Stimulated activated CD8-positive, alpha-beta memory T cell treated with anti-CD3 and anti-CD28 coated beads, Interleukin-2, amount 100 ng/mL, for 48 hours (primary cell): ENCODE measurements at places on chromosomes 2 and 18.

DNA sequence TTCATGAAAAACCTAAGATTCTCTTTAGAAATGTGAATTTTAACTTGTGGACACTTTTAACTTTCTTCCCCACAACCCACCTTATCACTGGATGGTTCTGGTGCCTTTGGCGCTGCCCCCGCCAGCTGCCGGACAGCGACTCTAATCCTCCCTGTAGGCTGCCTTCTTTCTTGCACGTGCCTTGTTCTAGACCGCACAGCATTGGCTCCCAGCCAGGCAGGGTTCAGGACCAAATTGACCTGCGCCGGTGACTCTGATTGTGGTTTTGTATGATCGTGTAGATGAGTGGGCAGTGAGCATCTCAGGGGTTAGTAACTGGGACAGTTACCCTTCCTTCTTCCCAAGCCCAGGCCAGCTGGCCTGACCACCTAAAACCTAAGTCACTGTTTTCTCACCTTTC lies 106.8 kb downstream of the ASAP2 start:
- no peak for DNase-seq

GRCh38 chr2:201542291-201542690 lies 90.8 kb downstream of the STRADB start:
- no peak for DNase-seq

DNA sequence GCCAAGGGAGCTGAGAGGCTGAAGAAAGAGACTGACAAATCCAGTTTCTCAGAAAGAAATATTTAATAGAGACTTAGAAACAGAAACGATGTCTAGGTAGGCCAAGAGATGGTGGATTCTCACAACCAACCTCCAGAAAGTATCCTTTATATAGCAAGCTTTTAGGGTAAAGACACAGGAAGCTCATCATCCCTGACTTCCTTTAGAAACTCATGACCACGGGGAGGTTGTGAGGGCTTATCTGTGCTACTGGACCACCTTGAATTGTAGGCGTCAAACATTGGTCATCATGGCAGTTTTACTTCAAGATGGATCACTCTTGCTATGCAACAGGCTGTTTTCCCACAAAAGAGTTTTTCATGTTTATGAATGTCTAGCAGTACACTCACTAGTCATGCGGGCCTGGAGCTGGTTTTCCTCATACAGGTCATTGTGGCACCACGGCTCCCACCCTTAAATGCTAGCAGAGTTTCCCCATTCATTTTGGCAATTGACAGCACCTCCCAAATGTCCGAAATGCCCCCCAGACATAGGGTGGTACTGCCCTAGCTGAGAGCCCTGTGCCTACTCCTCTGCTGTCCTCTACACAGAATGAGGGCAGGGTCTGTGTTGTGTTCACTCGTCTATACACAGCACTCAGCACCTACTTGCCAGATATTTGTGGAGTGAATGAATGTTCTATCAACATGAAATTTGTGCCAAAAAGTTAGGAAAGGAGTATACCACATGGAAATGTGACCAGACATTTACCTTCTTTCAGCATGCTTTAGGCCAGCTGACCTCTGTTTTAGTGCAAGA lies 89.0 kb downstream of the TMEM247 start:
- no peak for DNase-seq

DNA sequence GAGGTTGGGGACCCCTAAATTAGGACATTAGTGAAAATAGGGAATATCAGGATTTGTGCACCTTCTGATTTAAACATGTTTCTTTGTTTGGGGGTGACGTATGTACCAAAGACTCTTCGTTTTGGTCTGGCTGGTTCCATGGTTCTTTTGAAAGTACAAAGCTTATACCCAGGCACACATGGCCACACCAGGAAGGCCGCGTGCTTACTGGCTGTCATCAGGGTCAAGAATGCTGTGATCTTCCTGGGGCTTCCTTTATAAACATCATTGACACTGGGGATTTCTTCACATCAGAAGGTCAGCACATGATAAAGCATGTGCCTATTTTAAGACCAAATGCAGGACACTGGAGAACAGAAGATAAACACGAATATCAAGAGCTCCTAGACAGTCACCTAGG lies 230.6 kb upstream of the ID2 start:
- no peak for DNase-seq

DNA sequence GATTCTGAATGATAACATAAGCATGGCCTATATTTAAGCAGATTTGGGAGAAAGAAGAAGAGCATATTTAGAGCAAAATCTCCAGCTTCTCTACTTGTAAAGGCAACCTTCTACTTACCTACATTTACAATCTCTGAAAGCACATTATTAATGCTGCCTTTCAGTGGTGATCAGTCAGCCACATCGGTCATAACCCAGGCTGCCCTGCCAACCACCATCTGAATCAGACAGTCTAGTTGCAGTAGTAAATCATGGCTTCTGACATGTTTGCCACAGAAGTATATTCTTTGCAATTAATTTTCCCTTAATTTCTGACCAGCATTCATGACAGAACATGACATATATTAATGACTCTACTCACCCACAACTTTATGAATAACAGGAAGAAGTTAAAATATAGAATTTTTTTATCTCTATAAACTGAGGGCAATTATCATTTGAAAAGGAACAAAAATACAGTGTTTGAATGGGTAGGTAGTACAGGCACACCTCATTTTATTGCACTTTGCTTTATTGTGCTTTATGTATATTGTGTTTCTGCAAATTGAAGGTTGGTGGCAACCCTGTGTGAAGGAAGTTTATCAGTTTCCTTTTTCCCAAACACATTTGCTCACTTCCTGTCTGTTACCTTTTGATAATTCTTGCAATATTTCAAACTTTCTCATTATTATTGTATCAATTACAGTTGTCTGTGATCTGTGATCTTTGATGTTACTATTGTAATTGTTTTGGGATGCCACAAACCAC lies 531.6 kb upstream of the CHAC2 start:
- no peak for DNase-seq

DNA sequence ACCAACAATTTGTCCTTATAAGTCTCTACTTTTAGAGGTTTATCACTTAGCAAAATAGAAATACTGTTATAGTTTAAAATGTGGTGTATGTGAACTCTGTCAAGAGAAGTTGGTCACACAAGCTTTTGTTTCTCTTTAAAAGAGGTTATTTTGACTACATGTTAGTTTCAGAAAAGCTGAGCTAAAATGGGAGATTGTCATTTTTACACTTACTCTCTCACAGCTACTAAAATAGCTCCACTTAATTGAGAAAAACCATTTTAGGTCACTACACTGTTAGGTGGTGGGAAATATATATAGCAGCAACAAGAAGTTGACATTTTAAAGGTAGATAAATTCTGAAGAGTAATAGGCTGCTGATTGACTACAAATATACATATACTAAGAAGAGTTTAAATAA lies 161.5 kb upstream of the KCNJ3 start:
- DNase-seq, result no peak

DNA sequence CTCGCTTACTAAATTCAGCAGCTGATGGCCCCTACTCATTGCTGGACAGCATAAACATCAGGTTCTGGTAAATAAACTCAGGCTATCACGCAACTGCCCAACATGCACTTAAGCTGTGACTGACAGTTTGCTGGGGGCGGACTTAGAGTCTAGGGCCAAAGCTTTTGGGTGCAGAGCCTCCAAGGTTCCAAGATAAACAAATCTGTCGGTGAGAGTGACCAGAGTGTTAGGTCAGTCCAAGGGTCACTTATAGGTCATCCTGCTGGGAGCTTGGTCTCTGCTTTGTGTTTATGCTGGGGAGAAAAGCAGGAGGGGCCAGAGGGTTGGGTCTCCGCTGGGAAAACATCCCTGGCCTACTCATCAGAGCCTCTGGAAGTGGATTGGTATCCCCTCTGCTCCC lies 188.6 kb upstream of the GATA6 start:
- DNase-seq, result no peak

- peak; percentile 34 for DNase-seq
Measured at GRCh38 chr2:201260302-201260800, at the start of gene CASP8. Gene CASP8, plus strand, starts transcription at chr2:201260536. Its CDS starts 5,951 bp downstream, at chr2:201266487.

- no peak for DNase-seq
Measured at GRCh38 chr2:120519469-120519868, 173.5 kb downstream of the INHBB start.

- DNase-seq, result no peak
Measured at GRCh38 chr2:9657083-9657482, 26.3 kb upstream of the YWHAQ start.

- no peak for DNase-seq
Measured at GRCh38 chr2:127104881-127105655, 1.9 kb downstream of the BIN1 start.

DNA sequence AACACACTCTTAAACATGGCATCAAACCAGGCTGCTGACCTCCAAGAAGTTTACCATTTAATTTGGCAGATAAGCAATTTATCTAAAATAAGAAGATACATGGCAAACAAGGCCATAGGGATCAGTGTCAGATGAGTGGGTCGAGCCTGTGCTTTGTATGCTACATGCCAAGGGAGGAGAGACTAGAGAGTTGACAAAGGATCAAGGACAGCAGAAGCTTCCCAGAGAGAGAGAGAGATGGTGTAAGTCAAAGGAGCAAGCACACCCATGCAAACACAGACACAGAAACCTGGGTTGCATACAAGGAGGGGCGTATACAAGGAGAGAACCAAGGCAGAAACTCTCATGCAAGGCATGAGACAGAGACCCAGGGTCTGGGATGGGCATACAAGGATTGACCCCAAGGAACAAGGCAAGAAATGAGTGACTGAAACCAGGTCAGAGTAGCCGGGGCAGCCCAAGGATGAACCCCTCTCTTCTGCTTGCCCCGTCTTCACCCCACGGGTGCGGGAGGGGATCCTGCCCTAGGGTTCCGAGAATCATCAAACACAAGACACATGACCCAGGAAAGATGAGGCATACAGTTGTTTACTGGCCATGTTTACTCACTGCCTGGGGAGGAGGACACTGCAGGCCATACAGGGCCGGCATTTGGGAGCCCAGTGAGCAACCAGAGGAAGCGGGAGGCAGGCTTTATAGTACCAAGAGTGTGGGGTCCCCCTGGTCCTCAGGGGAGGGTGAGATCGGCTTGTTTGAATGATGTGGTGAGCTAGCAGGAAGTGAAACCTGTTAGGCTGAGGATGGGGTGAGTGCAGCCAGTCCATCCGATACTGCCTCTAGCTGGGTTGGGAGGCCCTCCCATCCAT lies 529.2 kb upstream of the ID2 start:
- no peak for DNase-seq

GRCh38 chr2:43013821-43014345 lies 212.5 kb downstream of the ZFP36L2 start:
- no peak for DNase-seq

DNA sequence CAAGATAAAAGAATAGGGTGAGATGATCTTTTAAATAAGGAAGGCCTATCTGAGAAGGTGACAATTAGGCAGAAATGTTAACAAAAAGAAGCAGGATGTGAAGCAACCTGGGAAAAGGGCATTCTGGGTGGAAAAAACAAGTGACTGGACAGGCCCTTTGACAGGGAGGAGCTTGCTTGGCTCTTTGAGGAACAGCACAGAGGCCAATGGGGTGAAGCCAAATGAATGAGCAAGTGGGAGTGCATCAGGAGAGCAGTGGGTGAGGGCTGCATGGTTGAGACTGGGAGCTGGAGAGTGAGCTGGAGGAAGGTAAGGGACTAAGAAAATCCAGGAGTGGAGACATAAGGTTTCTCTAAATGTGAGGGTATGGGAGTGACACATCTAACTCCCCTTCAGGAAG lies 126.9 kb downstream of the TDRD15 start:
- no peak for DNase-seq

- DNase-seq, result no peak
Measured at GRCh38 chr2:57802243-57802642, 244.4 kb upstream of the VRK2 start.

DNA sequence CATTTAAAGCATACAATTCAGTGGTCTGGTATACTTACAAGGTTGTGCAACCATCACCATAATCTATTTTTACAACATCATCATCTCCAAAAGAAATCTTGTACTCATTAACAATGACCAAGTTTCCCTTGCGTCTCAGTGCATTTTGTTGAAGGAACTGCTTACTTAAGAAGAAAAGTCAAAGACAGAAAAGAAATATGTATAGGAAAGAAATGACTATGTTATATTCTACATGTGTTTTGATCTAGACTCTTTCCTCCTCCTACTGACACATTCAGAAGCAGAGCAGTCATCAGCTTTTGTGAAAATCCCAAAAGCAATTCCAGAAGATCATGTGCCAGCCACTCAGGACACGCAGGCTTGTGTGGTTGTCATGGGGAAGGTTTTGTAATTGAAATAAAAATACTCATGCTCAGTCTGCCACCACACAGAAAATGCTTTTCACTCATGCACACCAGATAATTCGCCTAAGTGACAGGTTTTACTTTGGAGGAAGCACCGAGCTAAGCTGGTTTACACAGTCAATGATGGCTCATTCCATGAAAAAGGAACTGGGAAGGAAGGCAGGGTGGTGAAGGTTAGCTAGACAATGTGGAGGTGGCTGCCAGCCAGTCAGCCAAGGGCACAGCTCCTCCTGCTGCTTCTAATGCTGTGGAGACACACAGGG lies 158.5 kb upstream of the REV1 start:
- DNase-seq, result no peak

- DNase-seq, result peak; percentile 32
Measured at GRCh38 chr2:238158509-238159070, at the start of gene ERFE. Gene ERFE, plus strand, starts transcription at chr2:238158970. Its CDS starts 38 bp downstream, at chr2:238159008.

DNA sequence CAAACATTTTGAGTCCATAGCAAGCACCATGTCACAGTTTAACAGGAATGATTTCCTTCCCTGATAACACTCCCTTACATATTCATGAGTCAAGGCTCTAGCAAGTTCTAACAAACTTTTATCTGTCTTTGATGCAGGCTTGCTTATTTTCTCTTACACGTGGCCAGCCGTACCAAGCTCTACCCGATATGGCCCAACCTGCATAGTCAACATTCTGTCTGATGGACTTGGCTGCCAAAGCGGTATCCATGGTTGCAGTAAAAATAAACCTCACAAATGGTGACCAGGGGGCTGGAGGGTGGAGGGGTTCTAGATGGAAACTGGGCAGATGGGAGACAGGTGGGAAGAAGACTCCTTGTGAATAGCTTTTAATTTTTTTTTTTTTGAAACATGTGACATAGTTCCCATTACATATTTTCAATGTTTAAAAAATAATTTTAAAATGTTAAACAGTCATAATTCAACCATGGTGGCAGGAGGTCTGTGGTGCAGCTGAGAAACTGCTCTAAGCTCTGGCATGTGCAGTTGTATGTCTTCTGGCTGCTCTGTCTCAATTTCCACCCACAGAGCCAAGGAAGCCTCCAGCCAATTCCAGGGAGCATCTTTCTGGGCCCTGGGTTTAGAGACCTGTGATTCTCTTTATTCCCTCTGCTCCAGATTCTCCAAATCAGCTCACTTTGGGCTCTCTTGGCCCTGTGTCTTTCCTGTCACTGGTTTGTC lies 20.7 kb upstream of the CXCR1 start:
- no peak for DNase-seq
